H9 (cell line): ENCODE measurements at places on chromosomes 2 and 18. TPM values are rescaled to one million over a fixed set of nuclear protein-coding genes. Genes with fewer than 3 reads are reported as not detected.

DNA sequence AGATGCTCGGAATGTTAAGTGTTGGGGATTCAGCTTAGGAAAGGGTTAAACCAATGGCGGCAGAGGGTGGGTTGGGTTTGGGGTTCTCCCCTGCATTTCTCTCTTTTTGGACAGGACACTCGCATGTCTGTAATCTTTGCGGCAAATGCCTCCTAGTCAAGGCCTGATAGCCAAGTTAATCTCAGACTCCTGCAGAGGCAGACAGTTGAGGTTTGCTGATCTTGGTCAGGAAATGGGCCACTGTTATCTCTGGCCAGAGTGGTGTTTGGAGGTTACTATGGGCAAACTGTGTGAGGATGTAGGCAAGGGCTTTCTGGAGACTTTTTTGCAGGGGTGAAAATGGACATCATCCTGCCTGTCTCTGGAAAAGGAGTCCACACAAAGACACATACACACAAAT is 188.8 kb downstream of the SETBP1 start:
- no peak for DNase-seq

GRCh38 chr18:35710581-35710980 is 129.0 kb downstream of the GALNT1 start:
- DNase-seq, result no peak

DNA sequence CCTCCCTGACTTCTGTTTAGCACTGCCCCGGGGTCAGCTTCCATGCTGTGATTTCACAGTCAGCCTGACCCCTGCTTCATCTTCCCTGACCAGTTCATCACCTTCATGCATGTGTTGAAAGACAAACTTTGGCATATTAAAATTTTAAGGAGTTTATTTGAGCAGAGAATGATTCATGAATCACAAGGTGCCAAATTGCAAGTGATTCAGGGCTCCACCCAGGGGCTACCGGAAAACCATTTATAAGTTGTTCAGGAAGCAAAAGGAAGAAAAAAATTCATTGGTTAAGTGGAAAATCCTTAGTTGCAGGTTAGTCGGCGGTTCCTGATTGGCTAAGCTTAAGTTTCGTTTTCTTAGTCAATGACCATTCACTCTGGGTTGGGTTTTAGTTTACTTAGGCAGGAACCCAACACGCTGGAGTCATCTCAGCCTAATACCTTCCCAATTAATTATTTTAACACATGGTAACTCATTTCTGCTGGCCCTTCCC is 10.6 kb downstream of the IL1F10 start:
- no peak for DNase-seq

GRCh38 chr18:11653521-11653920 is 35.5 kb upstream of the GNAL start:
- peak; percentile 19 for DNase-seq

Gene MARCHF7
- 103 and 111 TPM in 2 replicates for total RNA-seq

DNA sequence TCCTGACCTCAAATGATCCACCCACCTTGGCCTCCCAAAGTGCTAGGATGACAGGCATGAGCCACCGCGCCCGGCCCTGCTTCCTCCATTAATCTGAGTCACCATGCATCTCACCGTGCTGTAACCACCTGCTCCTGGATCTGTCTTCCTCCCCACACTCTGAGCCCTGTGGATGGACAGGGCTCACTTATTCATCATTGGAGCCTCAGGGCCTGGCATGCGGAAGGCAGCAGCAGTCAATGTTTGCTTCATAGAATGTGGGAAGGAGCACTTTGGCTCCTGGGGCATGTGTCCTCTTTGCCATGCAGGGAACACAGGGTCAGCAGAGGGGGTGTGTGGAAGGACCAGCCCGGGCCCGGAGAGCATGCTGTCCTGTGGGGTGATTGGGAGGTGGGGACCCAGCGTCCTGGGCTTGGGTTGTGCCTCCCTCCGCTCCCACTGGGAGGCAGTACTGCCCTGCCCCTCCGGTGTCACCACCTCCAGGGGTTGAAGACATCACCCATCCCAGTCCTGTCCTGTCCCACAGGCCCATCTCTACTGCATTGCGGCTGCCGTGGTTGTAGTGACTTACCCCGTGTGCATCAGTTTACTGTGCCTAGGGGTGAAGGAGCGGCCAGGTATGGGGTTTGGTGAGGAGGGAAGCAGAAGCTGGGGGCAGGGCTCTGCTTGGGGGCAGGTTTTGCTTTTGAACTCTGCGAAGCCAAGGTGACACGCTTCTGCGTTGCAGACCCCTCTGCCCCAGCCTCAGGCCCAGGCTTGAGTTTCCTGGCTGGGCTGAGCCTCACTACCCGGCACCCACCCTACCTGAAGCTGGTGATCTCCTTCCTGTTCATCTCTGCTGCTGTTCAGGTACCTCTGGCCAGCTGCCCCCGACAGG is 11.5 kb downstream of the MFSD2B start:
- peak; percentile 85 for DNase-seq

Gene IL18R1
- total RNA-seq, result not detected in 2 replicates

Gene TCF23
- total RNA-seq, result not detected in 2 replicates

Gene GPR45
- not detected in 2 replicates for total RNA-seq

DNA sequence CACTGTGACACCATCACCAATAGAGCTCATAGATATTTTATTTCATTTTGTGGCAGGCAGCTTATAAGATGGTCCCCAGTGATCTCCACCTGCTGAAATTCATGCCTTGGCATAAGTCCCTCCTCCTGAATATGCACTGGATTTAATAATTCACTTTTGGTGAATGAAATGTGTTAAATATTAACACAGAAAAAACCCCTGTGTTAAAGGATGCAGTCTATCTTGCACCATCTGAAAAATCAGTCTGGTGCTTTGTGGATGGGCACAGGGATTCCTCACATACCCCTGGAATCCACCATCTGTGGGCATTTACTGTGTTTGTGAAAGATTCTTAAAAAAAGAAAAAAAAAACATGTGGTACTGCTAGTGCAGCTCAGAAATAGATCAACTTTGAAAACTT is 26.1 kb upstream of the WIPF1 start:
- no peak for DNase-seq

DNA sequence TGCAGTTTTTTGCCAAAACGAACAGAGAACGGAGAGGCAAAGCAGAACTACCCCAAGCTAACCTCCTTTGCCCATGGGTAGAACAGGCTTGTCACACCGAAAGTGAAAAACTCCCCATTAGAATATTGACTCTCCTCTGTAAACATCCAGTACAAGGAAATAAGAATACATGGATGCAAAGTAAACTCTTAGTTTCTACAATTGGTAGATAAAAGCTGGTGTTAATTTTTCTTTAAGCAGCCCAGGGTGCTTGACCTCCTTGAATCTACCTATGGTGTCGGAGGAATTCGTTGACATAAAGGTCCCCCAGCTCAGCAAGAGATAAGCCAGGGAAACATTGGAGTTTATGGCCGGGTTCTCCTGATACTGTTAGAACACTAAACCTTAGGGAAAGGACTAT is 48.4 kb upstream of the DSG1 start:
- no peak for DNase-seq

- DNase-seq, result no peak
These were observed 81.1 kb downstream of the SLC66A3 start for GRCh38 chr2:11236335-11236734.

Gene TMEM200C
- 5.6 and 6.3 TPM in 2 replicates for total RNA-seq

Gene PSMA8
- total RNA-seq, result not detected in 2 replicates

GRCh38 chr18:34709104-34709503 is 994 bp upstream of the DTNA start:
- no peak for DNase-seq

DNA sequence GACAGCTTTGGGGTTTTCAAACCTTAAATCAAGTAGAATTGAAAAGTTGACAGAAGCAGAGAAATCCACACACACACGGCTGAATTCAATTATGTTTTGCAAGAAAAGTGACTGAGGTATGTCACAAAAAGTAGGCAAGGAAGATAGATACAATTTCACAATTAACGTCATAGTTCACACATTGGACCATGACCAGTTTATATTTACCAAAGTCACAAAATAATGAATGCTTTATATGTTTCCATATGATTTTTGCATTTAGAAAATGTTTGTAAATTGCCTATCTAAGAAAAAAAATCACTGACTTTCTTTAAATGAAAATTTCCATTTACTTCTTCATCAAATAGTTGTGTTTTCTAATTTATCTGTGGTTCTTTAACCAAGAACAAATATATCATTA is 29.4 kb upstream of the ZNF516 start:
- DNase-seq, result no peak

DNA sequence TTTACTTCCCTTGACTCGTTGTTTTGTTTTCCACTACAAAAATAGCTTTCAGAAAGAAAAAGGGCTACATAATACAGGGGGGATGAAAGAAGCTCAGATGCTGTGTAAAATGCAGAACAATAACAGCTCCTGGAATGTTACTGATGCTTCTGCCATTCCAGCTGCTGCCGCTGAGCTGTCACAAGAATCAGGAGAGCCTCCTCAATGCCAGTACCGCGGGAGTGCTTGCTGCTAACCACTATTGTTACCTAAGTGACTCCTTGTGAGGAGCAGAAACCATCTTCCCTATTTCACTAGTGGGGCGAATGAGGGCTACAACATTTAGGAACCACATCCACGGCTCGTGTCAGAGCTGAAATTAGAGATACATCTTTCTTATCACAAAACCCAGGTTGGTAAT is 384.8 kb downstream of the GALR1 start:
- no peak for DNase-seq
